ENCODE measurements at places on chromosomes 2 and 18.

- H3K4me3 ChIP-seq = no peak overlapping the region
- no peaks in the 10 kb centered on the region for H3K4me1 ChIP-seq
These were observed 295.5 kb upstream of the RND3 start for GRCh38 chr2:150783015-150783414.

GRCh38 chr2:134773759-134774742, 55.3 kb upstream of the TMEM163 start:
- no peaks in the 10 kb centered on the region for H3K4me1 ChIP-seq
- H3K36me3 ChIP-seq = no peaks in the 10 kb centered on the region
- no peaks in the 10 kb centered on the region for H3K27me3 ChIP-seq
- no peak overlapping the region for H3K27ac ChIP-seq

- no peak for DNase-seq
- H3K27me3 ChIP-seq = peaks cover 28% of the 10 kb centered on the region
- no peak overlapping the region for H3K27ac ChIP-seq
- H3K36me3 ChIP-seq = no peaks in the 10 kb centered on the region
- H3K4me1 ChIP-seq = peaks cover 25% of the 10 kb centered on the region
These were observed 5.8 kb downstream of the DLX2 start for GRCh38 chr2:172096626-172097547.

- H3K27me3 ChIP-seq = no peaks in the 10 kb centered on the region
- peaks cover 27% of the 10 kb centered on the region for H3K36me3 ChIP-seq
- H3K27ac ChIP-seq = no peak overlapping the region
These were observed 6.7 kb downstream of the SMARCAL1 start for GRCh38 chr2:216418981-216419380.

DNA sequence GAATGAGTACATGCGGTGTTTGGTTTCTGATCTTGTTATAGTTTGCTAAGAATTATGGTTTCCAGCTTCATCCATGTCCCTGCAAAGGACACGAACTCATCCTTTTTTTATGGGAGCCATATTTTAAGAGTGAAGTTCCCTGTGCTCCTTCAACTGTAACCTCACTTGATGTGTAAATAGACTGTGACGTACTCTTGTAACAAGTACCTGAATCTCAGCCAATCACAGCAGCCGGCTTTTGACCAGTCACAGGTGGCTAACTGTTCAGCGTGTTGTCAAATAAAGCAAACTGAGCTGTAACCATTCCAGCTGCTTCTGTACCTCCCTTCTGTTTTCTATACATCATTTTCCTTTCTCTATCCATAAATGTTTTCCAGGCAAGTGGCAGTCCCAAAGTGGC, 774.3 kb upstream of the HS6ST1 start:
- no peak overlapping the region for H3K4me3 ChIP-seq
- no peaks in the 10 kb centered on the region for H3K4me1 ChIP-seq
- no peak for DNase-seq
- no peaks in the 10 kb centered on the region for H3K27me3 ChIP-seq
- no peaks in the 10 kb centered on the region for H3K36me3 ChIP-seq

DNA sequence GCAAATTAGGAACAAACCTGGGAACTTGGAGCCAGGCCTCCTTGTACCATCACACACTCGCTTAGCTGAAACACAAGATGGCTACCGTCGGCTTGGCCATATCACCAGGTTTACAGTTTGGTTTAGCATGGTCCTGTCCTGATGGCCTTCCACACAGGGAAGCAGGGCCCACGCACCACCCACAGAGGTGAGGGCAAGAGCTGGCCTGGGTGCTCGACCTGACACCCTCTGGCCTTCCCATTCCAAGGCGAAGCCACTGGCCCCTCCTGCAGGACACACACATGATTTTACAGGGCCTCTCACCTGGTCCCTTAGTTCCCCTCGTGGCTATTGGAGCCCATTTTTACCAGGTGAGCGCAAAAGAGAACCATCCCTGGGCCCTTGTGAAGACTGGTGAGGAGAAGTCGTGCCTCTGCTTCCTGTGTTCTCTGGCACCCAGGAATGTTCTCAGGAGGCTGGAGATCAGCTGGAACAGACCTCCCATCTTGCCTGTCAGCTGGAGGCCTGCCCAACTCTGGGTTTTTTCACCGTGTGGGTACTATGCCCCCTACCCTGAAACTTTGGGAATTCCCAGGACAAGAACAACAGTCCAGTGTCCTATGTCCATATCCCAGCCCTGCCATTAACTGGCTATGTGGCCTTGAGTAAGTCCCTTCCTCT, 53.0 kb upstream of the FOSL2 start:
- no peak overlapping the region for H3K4me3 ChIP-seq
- H3K27me3 ChIP-seq = no peaks in the 10 kb centered on the region
- DNase-seq = no peak
- H3K4me1 ChIP-seq = peaks cover 28% of the 10 kb centered on the region
- H3K36me3 ChIP-seq = no peaks in the 10 kb centered on the region

- no peaks in the 10 kb centered on the region for H3K27me3 ChIP-seq
- no peaks in the 10 kb centered on the region for H3K36me3 ChIP-seq
- no peaks in the 10 kb centered on the region for H3K4me1 ChIP-seq
These were observed 24.5 kb downstream of the ABI2 start for GRCh38 chr2:203352604-203353255.

DNA sequence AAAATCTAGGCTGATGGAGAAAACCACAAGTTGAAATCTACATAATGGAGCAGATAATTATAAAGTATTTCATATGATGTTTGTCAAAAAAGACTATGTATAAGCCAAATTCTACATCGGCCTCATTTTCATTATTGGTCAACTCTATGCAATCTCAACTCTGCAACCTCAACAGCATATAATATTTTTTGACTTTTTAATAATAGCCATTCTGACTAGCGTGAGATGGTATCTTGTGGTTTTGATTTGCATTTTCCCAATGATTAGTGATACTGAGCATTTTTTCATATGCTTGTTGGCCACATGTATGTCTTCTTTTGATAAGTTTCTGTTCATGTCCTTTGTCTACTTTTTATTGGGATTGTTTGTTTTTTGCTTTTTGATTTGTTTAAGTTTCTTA, 496.1 kb upstream of the SLC39A10 start:
- no peak overlapping the region for H3K27ac ChIP-seq
- H3K36me3 ChIP-seq = no peaks in the 10 kb centered on the region
- no peaks in the 10 kb centered on the region for H3K27me3 ChIP-seq
- H3K4me3 ChIP-seq = no peak overlapping the region

DNA sequence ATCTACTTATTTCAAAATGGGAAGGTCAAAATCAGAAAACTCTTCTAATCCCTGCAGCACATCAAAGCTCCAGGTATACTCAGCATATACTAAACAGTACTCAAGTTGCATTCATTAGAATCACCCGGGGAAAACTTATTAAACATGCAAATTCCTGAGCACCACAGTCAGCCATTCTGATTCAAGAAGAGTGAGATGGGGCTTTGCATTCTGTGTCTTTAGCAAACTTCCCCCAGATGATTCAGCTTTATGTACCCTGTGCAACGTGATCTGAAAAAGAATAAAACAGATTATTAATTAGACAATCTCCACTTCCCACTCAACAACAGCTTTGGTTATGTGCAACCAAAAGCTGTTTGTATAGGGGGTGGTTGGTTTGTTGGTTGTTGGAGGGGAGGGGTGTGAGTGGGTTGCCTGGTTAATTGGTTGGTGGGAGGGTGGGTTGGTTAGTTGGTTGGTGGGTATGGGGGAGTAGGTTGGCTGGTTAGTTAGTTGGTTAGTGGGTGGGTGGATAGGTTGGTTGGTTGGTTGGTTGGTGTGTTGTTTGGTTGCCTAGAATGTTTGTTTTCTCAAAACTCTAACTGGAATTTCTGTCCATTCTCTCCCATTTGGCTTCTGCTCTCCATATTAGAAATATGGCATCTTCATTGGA, 112.5 kb upstream of the AGAP1 start:
- DNase-seq = no peak
- no peak overlapping the region for H3K27ac ChIP-seq
- no peak overlapping the region for H3K4me3 ChIP-seq
- H3K27me3 ChIP-seq = no peaks in the 10 kb centered on the region
- H3K36me3 ChIP-seq = no peaks in the 10 kb centered on the region

DNA sequence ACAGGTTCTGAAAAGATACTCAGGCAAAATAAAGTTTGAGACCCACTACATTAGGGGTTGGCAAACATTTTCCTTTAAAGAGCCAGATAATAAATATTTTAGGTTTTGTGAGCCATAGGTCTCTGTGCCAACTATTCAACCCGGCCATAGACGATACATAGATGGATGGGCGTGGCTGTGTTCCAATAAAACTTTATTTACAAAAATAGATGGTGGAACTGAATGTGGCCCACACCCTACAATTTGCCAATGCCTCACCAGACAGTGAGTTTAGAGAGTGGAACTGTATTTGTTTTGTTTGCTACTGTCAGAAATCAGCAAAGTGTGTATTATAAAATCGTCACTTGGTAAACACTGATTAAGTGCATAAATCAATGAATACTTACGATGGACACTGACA, 78.0 kb downstream of the ACKR3 start:
- no peak for DNase-seq
- no peak overlapping the region for H3K4me3 ChIP-seq
- H3K27me3 ChIP-seq = no peaks in the 10 kb centered on the region
- H3K36me3 ChIP-seq = no peaks in the 10 kb centered on the region

GRCh38 chr2:133862400-133862977, 294.2 kb upstream of the NCKAP5 start:
- no peaks in the 10 kb centered on the region for H3K4me1 ChIP-seq
- no peaks in the 10 kb centered on the region for H3K36me3 ChIP-seq
- no peak overlapping the region for H3K4me3 ChIP-seq
- no peaks in the 10 kb centered on the region for H3K27me3 ChIP-seq

DNA sequence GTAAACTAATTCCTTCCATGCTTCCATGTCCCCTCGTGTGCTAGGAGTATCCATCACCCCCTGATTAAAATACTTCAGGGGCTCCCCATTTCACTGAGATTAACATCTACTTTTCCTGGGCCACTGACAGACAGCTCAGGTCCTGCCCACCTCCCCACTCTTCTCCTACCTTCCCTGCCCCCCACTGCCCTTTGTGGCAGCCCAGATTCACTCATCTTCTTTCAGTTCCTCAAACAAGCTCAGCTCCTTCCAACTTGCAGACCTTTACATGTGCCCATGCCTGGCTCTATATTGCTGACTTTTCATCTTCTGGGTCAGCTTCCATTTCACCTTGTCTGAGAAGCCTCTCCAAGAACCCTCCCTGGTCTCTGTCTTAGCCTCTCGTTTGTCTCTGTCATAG, 12.0 kb downstream of the RUFY4 start:
- H3K4me3 ChIP-seq = no peak overlapping the region
- H3K27me3 ChIP-seq = no peaks in the 10 kb centered on the region
- no peaks in the 10 kb centered on the region for H3K4me1 ChIP-seq
- DNase-seq = no peak
- H3K27ac ChIP-seq = no peak overlapping the region

DNA sequence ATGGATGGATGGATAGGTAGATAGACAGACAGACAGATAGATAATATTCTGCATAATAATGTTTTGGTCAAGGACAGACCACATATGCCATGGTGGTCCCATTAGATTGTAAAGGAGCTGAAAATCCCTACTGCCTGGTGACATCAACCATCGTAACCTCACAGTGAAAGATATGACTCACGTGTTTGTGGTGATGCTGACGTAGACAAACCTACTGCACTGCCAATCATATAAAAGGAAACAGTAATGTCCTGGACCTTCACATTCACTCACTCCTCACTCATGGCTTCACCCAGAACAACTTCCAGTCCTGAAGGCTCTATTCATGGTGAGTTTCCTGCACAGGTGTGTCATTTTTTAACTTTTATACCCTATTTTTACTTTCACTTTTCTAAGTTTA, 202.9 kb upstream of the TPO start:
- H3K36me3 ChIP-seq = no peaks in the 10 kb centered on the region
- H3K27ac ChIP-seq = no peak overlapping the region
- H3K4me3 ChIP-seq = no peak overlapping the region
- no peak for DNase-seq

- no peak overlapping the region for H3K27ac ChIP-seq
- DNase-seq = no peak
- H3K27me3 ChIP-seq = no peaks in the 10 kb centered on the region
- no peak overlapping the region for H3K4me3 ChIP-seq
- H3K36me3 ChIP-seq = no peaks in the 10 kb centered on the region
- no peaks in the 10 kb centered on the region for H3K4me1 ChIP-seq
These were observed 221.7 kb downstream of the LTBP1 start for GRCh38 chr2:33168425-33168824.

DNA sequence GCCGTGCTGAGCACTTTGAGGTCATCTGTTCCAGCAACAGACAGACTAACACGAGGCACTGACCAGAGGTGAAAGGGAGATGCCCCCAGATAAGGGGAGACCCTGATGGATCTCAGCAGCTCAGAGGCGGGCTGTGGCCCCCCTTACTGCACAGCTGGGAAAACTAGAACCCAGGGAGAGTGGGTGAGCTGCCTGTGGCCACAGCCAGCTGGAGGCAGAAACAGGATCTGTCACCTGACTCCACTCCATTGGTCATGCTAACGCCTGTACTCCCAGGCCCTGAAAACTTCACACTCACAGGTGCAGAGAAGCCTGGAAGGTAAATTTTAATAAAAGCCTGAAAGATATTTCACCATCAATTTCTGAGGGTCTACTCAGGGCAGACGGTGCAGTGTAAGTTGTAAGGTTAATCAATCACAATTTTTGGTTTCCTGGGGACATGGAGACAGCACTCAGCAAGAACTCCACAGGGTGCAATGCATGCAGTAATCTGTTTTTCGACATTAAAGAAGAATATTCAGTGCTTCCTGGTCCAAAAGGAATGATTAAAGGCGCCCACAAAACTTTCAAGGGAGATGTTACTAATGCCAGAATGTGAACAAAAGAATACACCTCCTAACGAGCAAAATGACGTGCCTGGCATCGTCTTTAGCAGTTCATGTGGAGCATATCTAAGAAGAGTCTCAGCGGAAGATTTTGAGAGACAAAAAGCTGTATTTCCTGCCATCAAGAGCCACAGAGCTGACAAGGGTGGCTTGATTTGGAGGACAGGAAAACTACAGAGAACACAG, 173.4 kb downstream of the EIPR1 start:
- DNase-seq = no peak
- H3K4me1 ChIP-seq = no peaks in the 10 kb centered on the region
- no peaks in the 10 kb centered on the region for H3K36me3 ChIP-seq
- no peak overlapping the region for H3K27ac ChIP-seq
- no peaks in the 10 kb centered on the region for H3K27me3 ChIP-seq

- H3K27me3 ChIP-seq = no peaks in the 10 kb centered on the region
- no peak for DNase-seq
- H3K4me3 ChIP-seq = no peak overlapping the region
- H3K4me1 ChIP-seq = peaks cover 6% of the 10 kb centered on the region
These were observed 8.1 kb downstream of the MARS2 start for GRCh38 chr2:197713271-197713670.

GRCh38 chr2:21452263-21452662, 328.5 kb downstream of the TDRD15 start:
- H3K4me1 ChIP-seq = no peaks in the 10 kb centered on the region
- DNase-seq = no peak
- no peak overlapping the region for H3K4me3 ChIP-seq
- no peak overlapping the region for H3K27ac ChIP-seq
- H3K36me3 ChIP-seq = no peaks in the 10 kb centered on the region

GRCh38 chr2:24049485-24050021, at the start of gene FKBP1B:
FKBP1B (plus strand) TSS chr2:24049741; CDS start chr2:24049850, 109 bp downstream.
- peak within 1 kb of the TSS; percentile 74 for H3K4me3 ChIP-seq
- no peaks in the 10 kb centered on the region for H3K36me3 ChIP-seq
- H3K27ac ChIP-seq = peak within 1 kb of the TSS; percentile 30
